ENCODE measurements at places on chromosomes 13 and 19.

GRCh38 chr13:79710376-79710775 is 229.4 kb downstream of the NDFIP2 start:
- DNase-seq = no peak

DNA sequence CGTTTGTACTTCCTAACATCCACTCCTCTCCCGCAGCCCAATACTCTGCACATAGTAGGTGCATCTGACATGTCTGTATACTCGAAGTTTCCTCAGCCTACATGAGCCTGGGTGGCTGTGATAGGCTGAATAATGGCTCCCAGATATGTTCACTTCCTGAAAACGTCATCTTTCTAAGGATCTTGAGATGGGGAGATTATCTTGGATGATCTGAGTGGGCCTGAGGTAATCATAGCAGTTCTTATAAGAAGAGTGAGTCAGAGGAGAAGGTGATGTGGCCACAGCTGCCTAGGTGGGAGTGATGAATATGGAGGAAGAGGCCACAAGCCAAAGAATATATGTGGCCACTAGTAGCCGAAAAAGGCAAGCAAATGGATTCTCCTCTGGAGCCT is 84.2 kb downstream of the AKAP11 start:
- DNase-seq = no peak

- DNase-seq = no peak
These were observed 11.3 kb downstream of the STARD13 start for GRCh38 chr13:33274264-33274663.

- DNase-seq = no peak
These were observed 29.9 kb downstream of the SHISA2 start for GRCh38 chr13:26021956-26022355.

- DNase-seq = no peak
These were observed 25.3 kb upstream of the MAB21L1 start for GRCh38 chr13:35501661-35502235.

GRCh38 chr13:26025196-26025595 is 26.6 kb downstream of the SHISA2 start:
- peak; percentile 22 for DNase-seq

- no peak for DNase-seq
These were observed 22.5 kb upstream of the NFIC start for GRCh38 chr19:3343619-3344502.

GRCh38 chr19:14091081-14091812 is 696 bp upstream of the SAMD1 start:
- DNase-seq = peak; percentile 37

DNA sequence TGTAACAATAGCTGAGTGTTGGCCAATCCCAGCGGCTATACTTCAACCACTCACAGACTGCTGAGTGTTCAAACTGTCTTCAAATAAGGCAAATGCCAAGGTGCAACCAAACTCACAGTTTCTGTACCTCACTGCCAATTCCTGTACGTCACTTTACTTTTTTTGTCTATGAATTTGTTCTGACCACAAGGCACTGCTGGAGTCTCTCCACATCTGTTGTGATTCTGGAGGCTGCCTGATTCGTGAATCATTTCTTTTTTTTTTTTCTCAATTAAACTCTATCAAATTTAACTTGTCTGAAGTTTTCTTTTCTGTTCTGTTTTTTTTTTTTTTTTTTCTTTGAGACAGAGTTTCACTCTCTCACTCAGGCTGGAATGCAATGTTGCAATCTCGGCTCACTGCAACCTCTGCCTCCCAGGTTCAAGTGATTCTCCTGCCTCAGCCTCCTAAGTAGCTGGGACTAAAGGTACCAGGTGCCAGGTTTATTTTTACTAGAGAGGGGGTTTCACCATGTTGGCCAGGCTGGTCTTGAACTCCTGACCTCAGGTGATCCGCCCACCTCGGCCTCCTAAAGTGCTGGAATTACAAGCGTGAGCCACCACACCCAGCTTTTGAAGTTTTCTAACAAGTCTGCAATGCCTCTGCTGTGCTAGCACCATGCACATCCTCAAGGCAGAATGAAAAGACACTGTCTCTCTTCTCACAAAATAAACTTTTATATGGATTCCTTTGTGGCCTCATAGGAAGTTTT is 401.7 kb downstream of the IRS2 start:
- no peak for DNase-seq

- DNase-seq = no peak
These were observed 49.1 kb downstream of the PCDH17 start for GRCh38 chr13:57680609-57681008.

GRCh38 chr19:1009041-1009980 is 9.1 kb downstream of the GRIN3B start:
- DNase-seq = no peak

DNA sequence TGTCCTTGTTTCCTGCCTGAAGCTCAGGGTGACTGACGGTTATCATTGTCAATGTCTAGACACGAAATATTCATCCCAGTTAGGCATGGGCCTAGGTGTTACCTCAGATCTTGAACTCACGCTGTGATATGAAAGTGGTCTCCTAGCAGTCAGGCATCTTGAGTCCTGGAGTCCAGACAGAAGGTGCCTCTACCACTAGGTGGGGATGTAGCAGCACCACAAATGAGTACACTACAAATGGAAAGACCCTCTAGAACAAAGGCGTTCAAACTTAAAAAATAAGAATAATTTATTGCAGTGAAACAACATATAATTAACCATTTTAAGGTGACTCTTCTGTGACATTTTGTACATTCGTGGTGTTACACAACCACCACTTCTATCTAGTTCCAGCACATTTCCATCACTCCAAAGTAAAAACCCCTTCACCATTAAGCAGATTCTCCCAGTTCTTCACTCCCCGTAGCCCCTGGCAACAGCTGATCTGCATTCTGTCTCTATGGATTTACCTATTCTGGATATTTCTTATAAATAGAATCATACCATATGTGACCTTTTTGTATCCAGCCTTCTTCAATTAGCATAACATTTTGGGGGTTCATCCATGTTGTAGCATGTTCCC is 11.9 kb upstream of the FRY start:
- no peak for DNase-seq

DNA sequence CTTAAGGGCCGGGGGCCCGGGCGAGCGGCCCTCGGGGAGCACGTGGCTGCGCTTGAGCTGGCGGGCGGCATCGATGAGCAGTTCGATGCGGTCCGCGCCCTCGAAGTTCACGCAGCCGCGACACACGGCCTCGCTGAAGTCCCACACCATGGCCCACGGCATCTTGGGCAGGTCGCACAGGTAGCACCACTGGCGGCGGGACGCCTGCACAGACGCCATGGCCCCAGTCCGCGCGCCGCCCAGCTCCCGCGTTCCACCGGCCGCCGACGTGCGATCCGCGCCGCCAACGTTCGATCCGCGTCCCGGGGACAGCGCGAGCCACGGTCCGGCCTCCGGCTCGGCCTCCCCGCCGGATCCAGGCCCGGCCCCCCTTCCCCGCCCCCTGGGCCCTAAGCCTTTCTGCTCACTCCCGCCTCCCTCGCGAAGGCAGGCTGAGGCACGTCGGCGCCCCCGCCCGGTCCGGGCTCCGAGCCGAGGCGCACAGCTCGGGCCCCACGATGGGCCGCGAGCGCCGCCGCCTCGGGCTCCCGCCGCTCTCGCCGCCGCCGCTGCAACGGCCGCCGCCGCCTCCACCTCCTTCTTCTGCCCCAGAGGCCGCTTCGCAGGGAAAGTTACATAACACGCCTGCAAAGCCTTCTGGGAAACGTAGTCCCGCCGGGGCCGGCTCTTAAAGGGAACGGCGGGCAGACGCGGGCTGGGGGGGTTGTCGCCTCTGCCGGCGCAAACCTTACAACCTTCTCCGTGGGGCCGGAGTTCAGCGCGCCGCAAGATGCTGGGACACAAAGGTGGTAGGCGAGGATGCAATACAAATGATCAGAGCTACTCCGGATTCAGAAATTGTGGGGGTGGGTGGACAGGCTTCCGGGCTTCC is at the start of gene IRF2BP1:
Gene IRF2BP1 (minus strand): TSS at position 586 of the 871 bp plus-strand sequence. CDS start 367 bp downstream, at position 219.
- DNase-seq = peak; percentile 84

DNA sequence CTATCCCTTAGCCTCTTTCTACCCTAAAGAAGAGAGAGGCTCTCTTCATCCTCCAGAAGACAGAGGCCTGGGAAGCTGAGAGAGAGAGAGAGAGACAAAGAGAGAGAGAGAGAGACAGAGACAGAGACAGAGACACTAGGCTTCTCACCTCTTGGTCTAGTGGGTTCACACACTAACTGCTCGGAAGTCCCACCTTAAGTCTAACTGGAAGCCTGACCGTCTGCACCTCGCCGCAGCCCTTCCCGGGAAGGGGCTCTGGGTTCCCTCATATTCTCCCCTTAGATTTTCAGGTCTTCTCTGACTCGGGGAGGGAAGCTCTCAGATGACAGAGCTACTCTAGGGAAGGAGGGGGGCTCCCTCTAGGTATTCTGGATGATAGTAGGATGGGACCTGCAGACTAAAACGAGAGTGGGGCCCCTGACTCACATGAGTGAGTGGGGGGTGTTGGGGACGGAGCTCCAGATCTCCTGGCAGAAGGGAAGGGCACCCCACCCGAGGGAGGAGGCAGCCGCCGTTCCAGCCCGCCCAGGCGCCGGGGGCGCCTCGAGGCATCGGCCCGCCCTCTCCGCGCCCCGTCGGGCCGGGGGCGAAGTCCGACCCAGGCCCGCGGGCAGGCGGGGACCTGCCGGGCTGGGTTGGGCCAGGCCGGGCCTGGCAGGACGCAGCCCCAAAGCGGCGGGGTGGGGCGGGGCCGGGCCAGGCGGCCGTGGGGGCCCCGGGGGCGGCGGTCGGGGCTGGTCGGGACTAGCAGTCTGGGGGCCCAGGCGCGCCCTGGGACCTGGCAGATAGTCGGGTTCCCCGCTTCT is 2.0 kb upstream of the JUNB start:
- peak; percentile 46 for DNase-seq

- DNase-seq = no peak
These were observed 37.5 kb upstream of the SACS start for GRCh38 chr13:23470790-23471614.

DNA sequence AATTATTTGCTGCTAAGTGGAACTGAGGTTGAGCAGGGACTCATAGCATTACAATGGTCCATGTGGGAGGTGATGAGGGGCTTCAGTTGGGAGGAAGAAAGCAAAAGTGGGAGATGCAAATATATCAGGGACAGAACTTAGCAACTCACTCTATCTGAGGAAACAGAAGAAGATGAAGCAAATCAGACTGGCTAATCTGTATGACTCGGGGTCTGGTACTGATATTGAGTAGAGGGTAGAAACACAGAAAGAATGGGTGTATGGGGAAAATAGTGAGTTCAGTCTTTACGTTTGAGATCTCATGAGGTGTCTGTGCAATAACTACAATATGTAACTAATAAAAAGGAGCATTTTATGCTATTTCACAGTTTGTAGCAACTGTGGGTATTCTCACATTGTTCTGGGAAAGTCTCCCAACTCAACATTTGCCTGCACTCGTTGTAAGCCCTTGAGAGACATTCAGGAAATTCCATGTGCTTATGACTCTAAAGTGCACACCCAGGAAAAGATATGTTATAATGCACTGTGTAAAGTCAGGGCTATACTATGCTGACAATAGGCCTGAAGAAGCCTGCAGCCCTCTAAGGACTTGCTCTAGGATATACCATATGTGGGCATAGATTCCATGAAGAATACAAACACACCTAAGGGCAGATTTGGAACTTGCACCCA is 183.5 kb downstream of the SPRY2 start:
- no peak for DNase-seq

DNA sequence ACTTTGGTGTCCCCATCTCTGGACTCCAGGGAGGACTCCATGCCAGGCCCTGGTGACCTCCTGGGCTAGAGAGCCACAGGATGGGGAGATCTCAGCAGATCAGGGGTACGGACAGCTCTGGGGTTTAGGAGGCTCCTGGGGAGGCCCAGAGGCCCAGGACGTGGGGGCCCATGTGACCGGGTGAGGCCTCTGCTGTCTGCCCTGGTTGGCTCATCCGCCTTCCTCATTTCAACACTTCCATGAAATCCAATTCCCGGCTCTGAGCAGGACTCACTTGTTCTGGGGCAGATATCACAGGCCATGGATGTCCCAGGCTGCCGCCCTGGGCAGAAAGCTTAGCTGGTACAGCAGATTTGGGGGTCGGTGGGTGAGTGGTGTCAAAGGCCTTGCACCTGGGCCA is 1.1 kb upstream of the PRAM1 start:
- no peak for DNase-seq

- DNase-seq = no peak
These were observed 402.4 kb downstream of the KCNRG start for GRCh38 chr13:50417597-50417996.

DNA sequence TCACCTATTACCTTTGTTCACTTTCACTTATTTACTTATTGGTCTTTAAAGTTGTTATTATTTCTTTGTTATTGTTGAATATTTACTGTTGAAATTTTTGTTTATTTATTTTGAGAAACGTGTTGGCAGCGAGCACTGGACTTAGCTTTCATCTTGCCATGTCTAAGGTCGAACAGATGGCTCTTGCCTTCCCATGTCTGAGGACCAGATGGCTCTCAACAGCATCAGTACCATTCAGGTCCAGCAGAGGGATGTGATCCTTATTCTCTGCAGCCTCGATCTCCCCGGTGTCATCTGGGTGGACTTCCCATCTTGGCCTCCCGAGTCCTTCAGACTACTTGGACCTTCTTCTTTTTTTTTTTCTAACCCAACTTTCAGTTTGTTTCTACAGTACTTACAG is 1437.6 kb downstream of the UQCRFS1 start:
- no peak for DNase-seq

- no peak for DNase-seq
These were observed 10.5 kb upstream of the CHAMP1 start for GRCh38 chr13:114303700-114304327.

GRCh38 chr19:40612831-40613689 is 11.9 kb downstream of the LTBP4 start:
- no peak for DNase-seq

GRCh38 chr19:14090509-14091080 is at the start of gene SAMD1:
TSS of gene SAMD1 (minus strand) at chr19:14090751.
- peak; percentile 35 for DNase-seq

DNA sequence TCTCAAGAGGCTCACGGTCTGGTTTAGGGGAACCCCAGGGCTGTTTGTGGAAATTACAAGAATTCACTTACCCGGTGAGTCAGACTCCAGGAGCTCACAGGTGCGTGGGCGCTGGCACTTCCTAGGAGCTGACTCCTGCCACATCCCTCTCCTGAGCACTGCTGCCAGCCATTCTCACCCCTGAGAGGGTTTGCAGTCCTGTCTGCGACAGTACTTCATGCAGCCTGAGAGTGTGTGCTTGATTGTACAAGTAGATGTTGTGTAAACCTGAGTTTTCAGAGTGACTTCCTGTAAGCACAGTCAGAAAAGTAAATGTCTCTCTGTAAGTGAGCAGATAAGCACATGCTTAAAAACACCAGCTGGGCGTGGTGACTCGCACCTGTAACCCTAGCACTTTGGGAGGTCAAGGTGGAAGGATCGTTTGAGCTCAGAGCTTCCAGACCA is 8.1 kb downstream of the MRPL4 start:
- no peak for DNase-seq

- no peak for DNase-seq
These were observed 8.7 kb downstream of the SHKBP1 start for GRCh38 chr19:40585241-40585981.

GRCh38 chr13:29170436-29171082 is 350.4 kb downstream of the MTUS2 start:
- no peak for DNase-seq

DNA sequence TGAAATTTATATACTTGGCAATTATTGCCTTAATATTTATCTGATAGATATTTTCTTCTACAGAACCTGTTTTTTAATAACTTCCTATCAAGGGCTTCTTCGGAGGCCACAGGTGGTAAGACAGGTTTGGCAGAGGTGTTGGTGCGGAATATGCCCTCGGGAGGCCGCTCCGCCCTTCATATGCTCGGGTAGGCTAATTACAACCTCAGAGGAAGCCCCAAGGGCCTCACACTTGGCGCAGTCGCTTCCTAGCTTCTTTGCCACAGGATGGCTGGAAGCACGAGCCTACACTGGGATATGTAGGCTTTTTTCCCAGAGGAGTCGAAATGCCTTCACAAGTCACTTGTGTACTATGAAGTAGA is 68.8 kb downstream of the LMO7 start:
- peak; percentile 41 for DNase-seq
